Left renal pelvis (tissue), 4 donors: ENCODE measurements at places on chromosomes 7 and 10. TPM values are rescaled to one million over a fixed set of nuclear protein-coding genes. Genes with fewer than 3 reads are reported as not detected.

SEC61A2 gene
- polyA plus RNA-seq = 15.8 TPM

- DNase-seq = no peak
Observed at GRCh38 chr10:36026656-36027390, 384.7 kb upstream of the FZD8 start.

DNA sequence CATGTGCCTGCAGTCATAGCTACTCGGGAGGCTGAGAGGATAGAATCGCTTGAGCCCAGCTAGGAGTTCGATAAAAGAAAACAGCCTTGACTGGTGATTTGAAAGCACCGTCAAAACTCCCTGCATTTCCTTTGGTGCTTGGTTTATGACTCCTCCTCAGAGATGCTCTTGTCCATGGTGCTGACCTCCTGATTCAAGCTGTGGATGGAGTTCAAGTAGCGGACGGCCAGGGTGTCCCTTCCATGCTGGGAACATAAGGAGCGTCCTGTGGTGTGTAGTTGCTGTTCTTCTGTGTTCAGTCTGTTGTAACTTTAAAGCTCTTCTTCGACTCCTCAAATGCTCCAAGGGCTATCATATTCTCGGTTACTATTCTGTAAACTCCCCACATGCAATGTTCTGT is 382.5 kb upstream of the KIAA1217 start:
- DNase-seq = peak; percentile 33

GRCh38 chr7:134692344-134692705 is 45.7 kb downstream of the BPGM start:
- DNase-seq = no peak

GRCh38 chr10:7968510-7969112 is 85.9 kb upstream of the GATA3 start:
- no peak for DNase-seq

DNA sequence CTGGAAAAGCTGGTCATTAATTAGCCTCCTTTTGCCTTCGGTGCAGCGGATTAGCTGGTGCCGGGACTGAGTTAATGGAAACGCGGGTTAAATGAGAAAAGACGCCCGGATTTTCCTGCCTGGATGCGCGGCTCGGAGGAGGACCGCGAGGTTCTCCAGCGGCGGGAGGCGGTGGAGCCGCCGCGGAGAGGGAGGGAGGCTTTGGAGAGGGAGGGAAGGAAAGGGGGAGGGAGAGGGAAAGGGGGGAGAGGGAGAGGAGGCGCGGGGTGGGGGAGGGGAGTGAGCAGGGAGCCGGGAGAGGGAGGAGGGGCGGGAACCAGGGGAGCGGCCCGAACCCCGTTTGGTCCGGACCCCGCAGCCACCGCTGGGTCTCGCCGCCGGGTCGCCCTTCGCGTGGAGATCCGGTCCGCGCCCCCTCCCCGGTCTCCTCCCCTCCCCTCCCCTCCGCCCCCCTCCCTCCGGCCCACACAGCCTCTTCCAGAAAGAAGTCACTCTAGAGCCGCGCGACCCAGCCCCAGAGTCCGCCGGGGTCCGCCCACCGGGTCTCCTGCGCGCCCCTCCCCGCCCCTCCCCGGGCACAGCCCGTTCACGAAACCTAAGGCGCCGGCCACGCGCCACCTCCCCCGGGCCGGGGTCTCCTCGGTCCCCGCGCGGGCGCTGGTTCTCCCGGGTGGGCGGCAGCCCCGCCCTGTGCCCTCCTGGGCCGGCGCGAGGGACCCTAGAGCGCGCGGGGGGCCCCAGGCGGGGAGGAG is 347.5 kb downstream of the DNAJB6 start:
- no peak for DNase-seq
